Suppressor macrophage treated with lipopolysaccharide for 1 hour (primary cell): ENCODE measurements at places on chromosomes 16 and 17.

- DNase-seq: no peak
Measured at GRCh38 chr16:60811051-60811608, 1225.1 kb downstream of the CDH8 start.

- peak; percentile 29 for DNase-seq
Measured at GRCh38 chr16:4263504-4264436, 9.1 kb downstream of the TFAP4 start.

DNA sequence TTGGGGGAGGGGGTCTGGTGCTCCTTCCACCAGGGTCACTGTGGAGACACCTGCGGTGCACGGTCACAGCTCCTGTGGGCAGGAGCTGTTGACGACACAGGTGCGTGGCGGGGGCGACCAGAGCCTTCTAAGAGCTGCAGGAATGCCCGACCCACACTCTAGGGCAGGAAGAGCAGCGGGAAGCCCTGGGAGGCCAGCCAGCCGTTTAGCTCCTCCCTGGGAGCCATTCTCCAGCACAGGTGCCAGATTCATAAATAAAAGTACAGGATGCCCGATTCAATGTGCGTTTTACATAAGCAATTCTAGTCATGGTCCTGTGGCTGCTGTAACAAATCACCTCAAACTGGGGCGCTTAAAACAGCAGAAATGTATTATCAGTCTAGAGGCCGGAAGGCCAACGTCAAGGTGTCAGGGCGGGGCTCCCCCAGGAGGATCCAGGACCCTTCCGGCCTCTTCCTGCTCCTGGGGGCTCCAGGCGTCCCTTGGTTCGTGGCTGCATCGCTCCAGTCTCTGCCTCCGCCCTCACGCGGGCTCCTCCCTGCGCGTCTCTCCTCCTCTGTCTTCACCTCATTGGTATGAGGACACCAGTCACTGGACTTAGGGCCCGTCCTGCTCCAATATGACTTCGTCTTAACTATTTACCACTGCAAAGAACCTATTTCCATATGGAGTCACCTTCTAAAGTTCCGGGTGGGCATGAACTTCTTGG lies 155.4 kb downstream of the FOXL1 start:
- DNase-seq: no peak

GRCh38 chr17:27511168-27511883 lies 55.1 kb downstream of the KSR1 start:
- DNase-seq: no peak

GRCh38 chr17:82889496-82890338 lies 49.9 kb upstream of the ZNF750 start:
- no peak for DNase-seq

DNA sequence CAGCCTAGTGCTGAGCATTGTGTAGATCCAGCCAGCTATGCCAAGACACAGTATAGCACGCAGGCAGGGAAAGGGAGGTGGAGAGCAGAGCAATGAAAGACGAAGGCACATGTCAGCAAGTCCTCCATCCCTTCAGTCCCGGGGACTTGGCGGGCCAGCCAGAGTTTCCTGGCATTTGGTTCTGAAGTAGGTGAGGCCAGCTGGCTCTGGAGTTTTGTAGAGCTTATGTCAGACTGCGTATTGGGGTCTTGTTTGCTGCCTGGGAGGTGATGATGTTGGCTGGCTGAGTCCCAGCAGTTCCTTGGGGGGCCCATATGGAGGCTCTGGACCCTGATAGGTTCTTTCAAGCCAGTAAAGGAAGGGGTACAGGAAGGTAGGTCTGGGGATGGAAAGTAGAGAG lies 55.7 kb upstream of the AKTIP start:
- DNase-seq: no peak

DNA sequence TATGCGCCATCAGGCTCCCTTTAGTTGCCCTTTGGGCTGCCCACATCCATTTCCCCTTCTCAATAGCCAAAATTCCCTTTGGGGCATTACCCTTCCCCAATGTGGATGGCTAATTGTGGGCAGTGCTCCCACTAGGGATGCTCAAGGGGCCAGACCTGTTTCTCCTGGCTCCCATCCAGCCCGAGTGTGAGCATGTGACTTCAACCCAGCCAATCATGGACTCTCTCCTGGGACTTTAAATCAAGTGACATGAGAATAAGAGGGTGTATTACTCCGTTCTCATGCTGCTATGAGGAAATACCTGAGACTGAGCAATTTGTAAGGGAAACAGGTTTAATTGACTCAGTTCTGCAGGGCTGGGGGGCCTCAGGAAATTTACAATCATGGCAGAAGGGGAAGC lies 60.9 kb upstream of the WSB1 start:
- no peak for DNase-seq

- DNase-seq: no peak
Measured at GRCh38 chr16:5222761-5223160, 125.2 kb upstream of the EEF2KMT start.
